Cerebellar cortex (tissue), 1 donor: ENCODE measurements at places on chromosomes 5 and 9.

DNA sequence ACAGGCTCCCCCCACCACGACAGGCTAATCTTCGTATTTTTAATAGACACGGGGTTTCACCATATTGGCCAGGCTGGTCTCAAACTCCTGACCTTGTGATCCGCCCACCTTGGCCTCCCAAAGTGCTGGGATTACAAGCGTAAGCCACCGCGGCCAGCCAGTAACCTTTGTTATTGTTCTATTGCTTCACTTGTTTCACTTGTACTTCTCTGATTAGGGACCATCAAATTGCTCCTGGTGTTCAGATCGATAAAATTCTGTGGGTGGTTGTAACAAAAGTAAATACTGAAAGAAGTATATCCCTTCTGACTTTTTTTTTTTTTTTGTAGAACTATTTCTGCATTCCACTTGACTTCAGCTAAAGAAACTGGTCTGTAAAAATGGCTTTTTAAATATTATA, 445.5 kb upstream of the CDH10 start:
- DNase-seq = no peak

DNA sequence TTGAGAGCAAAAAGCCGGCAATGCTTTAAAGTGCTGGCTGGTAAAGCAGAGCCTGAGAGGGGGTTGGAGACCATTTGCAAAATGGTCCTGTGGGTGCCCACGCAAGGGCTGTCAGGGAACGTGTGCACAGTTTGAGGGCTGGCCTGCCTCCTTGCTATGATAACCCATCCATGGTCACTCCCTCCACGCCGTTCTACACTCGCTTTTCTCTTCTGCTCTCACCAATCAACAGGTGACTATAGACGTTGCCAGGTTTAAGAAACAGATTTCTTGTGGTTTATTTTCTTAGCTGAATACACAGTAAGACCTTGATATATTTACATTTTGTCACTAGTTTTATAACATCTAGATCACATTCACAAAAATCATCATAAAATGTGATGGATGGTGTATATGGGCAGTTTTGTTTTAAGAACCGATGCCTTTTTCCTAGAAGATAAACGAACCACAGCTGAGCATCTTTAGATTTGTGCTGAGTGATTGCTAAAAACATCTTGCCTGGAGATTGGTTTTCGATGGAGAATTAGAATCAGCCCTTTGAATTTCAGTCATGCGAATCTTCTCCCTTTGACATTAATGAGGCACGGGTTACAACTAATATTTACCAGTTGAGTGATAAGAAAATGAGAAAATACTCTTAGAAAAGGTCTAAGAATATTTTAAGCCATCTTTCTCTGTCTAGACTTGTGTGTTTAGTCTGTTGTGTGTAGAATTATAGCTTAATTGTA, 13.9 kb downstream of the MAP1B start:
- DNase-seq = peak; percentile 53

GRCh38 chr9:98450496-98450895, 195.0 kb upstream of the TBC1D2 start:
- DNase-seq = no peak

DNA sequence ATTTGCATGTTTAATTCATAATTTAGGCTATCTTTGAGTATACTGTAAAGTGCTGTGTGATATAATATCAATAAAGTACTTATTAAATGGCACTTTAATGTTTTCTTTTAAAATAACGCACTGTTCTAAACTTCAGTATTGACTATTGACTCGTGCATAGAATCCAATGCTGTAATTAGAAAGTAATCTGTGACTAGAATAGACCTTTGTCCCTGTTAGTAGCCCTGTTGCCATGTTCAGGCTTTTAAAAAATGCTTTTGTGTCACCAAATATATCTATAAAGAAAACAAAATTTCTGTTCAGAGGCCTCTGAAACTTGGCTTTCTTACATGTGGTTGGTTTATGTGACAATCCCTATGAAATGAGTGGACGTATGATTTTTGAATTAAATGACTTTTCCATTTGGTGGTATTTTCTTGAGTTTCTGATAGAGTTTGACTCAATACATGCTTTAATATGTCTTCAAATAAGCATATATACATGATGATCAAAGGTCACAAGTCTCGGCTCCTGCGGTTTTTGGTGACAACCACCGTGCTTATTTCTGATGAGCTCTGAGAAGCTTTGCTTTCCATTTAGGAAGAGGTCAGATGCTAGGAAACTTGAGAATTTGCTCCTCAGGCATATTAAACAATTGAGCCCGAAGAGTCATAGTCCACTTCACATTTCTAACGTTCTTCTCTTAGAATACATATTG, 174.7 kb downstream of the NR3C1 start:
- DNase-seq = no peak

DNA sequence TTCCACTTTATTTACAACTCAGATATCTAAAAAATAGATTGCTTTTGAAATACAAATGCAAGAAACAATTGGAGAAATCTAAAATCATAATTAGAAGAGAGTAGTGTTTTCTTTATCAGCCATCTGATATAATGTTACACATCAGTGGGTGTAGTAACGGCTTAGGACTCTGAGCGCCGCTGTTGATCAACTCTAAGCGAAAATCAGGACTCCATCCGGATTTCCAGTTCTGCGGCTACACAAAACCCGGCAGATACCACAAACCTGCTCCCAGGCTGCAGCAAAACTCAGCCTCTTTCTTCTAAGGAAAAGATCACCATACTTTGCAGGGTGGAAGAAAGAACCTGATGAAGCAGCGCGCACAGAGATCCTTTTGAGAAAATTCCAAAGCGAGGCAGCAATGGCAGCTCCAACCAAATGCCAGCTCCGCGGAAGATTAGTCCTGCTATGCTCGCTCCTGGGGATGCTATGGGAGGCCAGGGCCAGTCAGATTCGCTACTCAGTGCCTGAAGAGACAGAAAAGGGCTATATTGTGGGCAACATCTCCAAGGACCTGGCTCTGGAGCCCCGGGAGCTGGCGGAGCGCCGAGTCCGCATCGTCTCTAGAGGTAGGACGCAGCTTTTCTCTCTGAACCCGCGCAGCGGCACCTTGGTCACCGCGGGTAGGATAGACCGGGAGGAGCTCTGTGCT, at the start of gene PCDHGA9:
Gene PCDHGA9, plus strand, starts transcription at position 226 of the 691 bp plus-strand sequence. Its CDS starts 175 bp downstream, at position 401.
- DNase-seq = peak; percentile 36

DNA sequence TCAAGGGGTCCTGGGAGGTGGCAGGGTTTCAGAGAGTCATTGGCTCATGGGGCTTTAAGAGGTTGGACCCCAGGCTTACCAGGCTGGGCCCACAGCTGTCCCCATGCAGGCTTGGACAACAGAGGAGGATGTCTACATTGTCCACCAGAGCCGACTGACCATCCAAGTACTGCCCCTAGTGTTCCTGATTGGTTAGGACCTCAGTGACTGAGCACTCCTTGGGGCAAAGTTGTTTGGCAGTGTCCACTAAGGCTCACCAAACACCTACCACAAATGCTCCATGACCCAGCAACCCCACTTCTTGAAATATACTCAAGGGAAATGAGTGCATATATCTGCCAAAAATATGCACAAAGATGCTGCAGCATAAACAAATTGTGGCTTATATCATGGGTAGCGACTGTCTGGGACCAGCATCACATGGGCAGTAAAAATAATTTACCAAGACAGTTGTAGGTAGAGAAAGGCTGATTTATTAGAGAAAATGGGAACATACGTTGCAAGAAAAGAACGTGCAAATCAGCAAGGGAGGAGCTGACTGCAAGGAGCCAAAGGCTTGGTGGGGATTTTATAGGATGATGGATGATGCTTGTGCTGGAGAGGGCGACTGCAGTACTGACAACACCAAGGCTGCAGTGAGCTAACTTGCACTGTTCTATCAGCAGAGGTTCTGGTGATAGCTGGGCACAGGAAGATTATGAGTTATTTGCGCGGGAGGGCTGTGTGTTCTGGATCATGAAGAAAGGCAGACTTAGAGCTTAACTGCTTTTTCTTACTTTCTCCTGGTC, 265.2 kb downstream of the GADD45G start:
- DNase-seq = no peak

- no peak for DNase-seq
Observed at GRCh38 chr5:172164769-172165212, 23.2 kb downstream of the STK10 start.

DNA sequence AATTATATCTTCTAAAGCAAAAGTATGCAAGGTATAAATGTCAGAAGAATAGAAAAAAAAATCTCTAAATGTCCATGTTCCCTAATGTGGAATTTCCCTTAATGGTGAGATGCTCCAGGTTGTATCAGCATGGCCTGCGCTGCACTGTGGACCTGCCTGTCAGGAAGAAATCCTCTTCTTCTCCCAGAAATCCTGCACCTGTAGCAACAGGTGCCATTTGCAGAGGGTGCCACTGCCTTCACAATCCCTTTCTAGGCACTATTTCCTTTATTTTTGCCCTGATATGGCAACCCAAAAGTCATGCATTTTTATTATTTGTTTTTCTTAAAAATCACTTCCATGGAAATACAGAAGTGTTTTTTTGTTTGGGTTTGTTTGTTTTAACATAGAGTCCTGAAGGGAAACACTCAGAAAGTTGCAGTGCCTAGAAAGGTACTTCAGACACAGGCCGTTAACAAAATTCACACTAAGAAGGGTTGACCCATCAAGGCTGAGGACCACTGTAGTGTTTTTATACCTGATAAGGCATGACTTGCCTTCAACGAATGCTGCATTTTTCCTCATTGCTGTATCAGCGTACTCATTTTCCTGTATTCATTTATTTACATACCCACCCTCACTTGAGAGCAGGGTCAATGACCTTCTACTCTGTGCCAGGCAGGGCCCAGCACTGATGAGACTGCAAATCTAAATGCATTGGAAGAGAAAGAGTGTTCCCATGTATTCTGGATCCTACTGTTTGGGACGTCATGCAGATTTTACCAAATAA, 177.8 kb downstream of the SNX18 start:
- DNase-seq = no peak

- DNase-seq = no peak
Observed at GRCh38 chr9:126818482-126818881, 13.6 kb downstream of the ZBTB43 start.

DNA sequence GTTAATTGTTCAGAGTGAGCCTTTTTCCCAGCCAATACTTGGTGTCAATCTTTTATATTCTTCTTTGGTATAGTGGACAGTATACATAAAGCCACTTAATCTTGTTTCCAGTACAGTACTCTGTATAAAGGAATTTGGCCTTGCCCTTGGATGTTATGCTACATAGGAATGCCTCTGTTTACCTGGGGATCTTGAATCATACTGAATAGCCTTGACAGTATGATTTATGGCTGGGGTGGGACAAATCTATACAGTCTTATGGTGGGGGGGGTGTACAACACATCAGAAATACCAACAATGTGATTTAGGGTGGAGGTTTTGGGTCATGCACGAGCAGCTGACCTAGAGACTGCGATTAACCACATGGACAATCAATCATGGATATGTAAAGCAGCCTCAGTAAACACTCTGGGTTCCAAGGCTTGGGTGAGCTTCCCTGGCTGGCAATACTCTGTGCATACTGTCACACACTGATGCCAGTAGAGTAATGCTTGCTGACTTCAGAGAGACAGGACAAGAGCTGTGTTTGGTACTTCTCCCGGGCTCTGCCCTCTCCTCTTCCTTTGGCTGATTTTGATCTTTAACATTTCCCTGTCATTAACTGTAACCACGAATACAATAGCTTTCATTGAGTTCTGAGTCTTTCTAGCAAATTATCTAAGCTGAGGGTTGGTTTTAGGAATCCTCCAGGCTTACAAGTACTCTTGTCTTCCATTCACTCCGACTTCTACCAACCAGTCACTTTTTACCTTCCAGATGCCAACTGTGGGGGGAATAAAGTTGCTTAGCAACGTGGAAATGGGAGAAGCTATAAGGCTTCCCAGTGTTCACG, 84.6 kb downstream of the IARS1 start:
- no peak for DNase-seq

DNA sequence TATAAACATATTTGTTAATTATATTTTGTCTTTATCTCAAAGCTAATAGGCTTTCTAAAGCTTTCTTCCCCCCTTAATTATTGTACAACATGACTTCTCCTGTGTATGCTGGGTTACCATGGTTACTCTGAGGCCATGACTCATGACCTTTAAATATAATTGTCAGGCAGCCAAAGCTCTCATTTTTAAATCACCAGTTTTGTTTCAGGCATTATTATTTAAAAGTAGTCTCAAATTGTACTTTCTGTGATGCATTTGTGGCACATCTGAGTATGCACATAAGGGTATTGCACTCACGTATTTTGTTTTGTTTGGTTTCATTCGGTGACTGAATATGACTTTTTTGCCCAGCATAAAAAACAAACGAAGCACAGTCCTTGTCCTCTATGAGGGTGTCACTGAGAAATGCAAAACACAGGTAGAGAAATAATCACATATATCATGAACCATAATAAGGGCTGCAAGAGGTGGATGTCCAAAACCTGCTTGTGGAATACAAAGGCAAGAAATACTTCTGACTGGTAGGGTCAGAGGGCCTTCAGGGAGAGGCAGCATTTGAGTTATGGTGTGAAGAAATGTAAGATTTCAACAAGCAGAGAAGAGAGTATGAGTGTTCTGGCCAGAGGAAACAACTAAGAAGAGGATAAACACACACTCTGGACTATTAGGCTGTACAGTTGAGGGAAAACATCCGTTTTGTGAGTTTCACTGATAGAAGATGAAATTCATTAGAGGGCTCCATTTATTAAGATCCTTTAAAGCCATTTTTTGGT, 2.1 kb downstream of the CCDC192 start:
- no peak for DNase-seq

GRCh38 chr9:126975327-126976220, 61.0 kb downstream of the RALGPS1 start:
- no peak for DNase-seq

DNA sequence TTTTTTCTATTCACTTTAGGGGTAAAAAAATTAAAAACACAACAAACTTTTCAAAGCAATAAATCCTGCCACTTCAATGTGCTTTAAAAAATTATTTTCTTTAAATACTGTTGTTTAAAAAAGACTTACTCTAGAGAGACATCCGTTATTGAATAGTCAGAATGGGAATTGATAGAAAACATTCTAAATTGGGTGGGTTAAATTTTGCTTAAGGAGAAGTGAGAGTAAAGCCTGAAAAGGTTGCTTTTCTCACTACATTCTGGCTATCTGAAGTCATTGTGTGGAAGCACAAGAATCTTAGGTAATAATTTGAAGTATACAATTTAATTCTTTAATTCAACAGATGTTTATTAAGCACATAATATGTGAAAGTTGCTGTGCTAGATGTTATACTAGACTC, 509.3 kb downstream of the NR2F1-AS1 start:
- DNase-seq = no peak

GRCh38 chr9:124218438-124218982, 39.2 kb upstream of the NEK6 start:
- no peak for DNase-seq

GRCh38 chr5:137186759-137187461, 312.2 kb downstream of the SPOCK1 start:
- DNase-seq = no peak

DNA sequence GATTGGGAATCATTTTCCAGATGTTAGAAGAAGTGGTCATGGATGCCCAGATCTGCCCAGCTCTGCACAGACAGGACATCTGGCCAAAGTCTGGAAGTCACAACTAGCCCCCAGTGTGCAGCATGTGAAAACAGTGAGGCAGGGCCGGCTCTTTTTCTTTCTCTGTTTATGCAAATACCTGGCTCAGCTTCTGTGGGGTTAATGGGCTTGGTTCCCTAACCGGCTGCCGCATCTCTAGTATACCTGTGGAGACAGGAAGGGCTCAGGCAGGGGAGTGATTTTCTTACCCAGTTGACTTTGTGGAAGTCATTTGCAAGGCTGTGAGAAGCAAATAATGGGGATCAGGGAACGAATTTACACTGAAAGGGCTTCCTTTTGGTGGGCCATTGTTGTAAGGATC, 254.8 kb upstream of the PANK3 start:
- no peak for DNase-seq

GRCh38 chr9:90697808-90698207, 55.2 kb upstream of the DIRAS2 start:
- DNase-seq = no peak
